ENCODE measurements at places on chromosomes 4 and X.

DNA sequence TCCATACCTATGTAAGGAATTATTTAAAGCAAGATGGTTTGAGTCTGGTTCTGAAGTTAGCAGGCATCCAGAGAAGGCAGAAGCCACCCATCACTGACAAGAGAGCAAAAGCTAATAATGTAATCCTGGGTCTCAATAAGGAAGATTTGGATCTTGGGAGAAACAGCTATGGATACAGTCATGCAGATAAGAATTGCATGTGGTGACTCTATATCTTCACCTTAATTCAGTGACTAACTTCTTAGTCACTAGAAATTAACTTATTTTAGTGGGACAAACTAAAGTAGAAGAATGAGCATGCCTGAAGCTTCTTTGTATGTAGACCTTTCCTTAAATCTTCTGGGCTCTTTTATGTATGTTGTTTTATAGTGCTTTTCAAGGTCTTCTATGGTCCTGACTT is 66.6 kb downstream of the ATP10D start:
- DNase-seq = no peak

- DNase-seq = no peak
These were observed 15.5 kb upstream of the HSD17B10 start for GRCh38 chrX:53449632-53450031.

- DNase-seq = no peak
These were observed 498.4 kb downstream of the PACRGL start for GRCh38 chr4:21198683-21199082.

DNA sequence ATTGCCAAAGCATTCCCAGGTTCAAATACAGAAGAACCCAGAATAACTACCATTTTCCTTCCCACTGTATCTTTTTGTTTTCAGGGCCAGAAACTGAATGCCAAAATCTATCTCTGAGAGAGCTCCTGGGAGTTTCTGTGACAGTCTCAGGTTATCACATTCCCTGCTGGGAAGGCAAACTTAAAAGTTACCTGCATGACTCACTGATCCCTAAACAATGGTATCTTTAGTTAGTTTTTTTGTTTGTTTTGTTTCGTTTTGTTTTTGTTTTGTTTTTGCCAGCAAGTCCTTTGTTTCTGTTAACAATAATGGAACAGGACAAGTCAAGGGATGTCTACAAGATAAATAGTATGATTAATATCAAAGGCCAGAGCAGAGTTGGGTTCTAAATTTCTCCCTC is 34.3 kb downstream of the PAPSS1 start:
- DNase-seq = no peak

- no peak for DNase-seq
These were observed 738.6 kb upstream of the GRIA3 start for GRCh38 chrX:122445466-122445865.

DNA sequence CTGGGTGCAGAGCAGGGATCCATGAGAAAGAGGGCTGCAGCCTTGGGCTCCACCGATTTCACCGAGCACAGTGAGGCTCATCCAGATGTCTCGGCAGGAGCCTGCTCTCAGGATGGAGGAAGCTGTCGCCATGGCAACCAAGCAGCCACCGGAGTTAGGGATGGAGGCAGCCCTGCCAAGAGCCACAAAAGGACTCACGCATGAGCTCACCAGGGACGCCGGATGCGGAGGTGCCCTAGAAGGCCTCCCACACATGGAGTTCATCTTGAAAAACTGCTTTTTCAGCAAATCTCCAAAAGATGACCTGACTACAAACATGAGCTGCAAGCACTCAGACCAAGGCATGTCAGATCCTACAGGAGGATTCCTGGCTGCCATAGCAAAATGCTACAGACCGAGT is 90.7 kb downstream of the WFS1 start:
- peak; percentile 91 for DNase-seq

GRCh38 chr4:17448689-17449088 is 63.2 kb downstream of the QDPR start:
- no peak for DNase-seq

DNA sequence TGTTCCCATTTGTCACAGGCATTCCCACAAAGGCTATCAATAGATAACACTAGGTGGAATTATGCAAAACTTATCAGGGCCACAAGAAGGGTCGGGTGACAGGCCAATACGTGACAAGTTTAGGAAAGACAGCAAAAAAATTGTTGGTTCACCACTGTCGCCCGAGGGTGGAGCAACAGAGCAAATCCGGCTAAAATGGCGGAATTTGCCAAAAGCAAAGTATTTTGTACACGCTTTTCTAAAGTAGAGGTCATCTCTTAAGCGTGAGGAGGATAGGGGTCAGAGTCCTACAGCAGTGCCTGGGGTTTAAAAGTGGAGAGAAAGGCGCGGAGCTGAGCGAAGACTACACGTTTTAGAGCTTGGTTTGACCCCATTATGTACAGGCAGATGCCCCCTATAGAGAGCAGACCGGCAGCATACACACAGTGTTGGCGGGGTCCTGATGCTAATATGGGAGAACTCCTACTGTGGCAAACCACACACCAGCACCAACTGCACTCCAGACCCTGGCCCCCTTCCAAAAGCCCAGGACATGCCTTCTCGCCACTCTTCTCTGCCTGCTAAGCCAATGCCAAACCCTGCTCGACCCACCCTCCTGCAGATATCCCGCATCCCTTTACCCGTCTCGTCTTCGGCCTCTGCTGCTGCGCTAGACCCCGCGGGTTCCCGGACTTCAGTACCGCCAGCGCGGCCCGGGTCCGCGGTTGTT is 733 bp downstream of the CCNA2 start:
- DNase-seq = peak; percentile 13

DNA sequence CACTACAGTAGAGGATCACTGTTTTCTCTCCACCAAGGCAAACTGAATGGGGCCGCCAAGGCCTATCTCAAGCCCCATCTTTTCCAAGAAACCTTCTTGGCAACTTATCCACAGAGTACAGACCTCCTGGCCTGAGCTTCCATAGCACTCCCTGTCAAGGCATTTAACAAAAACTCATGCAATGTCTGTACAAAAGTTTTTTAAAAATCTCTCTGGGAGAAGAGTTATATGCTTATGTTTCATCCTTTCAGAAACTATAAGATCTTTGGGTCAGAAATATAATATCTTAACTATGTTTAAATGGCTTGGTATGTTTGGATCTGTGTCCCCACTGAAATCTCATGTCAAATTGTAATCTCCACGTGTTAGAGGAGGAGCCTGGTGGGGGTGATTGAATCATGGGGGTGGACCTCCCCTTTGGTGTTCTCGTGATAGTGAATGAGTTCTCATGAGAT is 13.6 kb downstream of the ADAMTS3 start:
- no peak for DNase-seq

- DNase-seq = peak; percentile 52
These were observed 186.9 kb downstream of the CAMK2D start for GRCh38 chr4:113574636-113575103.

DNA sequence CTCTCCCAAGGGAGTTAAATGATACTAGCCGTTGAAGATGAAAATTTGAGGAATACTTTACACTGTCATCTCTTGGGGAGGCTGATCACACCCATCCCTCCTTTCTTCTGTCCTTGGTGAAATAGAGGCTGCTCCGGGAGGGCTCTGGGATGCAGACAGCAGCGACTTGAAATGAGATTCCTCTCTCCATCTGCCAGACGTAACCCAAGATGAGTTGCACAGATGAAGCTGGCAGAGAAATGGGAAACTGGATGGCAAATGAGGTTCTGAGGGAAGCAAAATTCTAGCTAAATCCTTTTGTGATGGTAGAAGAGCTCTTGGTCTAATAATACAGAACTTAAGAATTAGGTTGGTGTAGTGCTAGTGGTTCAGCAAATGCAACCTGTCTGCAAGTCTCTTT is 201.4 kb downstream of the AASDH start:
- DNase-seq = no peak

DNA sequence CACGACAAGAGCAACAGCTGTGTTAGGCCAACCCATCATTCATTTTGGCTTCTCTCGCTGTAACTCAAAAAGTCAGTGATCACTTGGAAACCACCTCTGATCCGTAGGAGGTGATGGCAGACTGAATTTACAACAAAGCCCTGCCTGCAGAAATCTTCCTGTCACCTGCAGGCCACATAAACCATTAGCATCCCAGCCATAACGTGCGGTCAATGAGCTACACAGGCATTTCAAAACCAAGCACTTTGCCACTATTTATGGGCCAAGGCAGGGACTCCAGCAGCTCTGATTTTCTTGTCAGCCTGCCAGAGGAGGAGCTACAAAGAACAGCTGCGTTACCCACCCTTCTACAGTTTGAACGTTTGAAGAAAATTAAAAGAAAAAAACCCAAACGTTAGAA is 228.1 kb upstream of the PPARGC1A start:
- peak; percentile 49 for DNase-seq

GRCh38 chrX:9467146-9467545 is 2.3 kb downstream of the TBL1X start:
- no peak for DNase-seq

- DNase-seq = no peak
These were observed 1.0 kb downstream of the PRDX4 start for GRCh38 chrX:23668335-23668734.

GRCh38 chr4:88177983-88178625 is 19.7 kb upstream of the ABCG2 start:
- peak; percentile 55 for DNase-seq

- no peak for DNase-seq
These were observed 21.1 kb upstream of the UVSSA start for GRCh38 chr4:1325681-1326635.

- DNase-seq = no peak
These were observed 19.0 kb downstream of the FHL1 start for GRCh38 chrX:136166221-136166855.
